ENCODE measurements at places on chromosomes 3 and 15.

DNA sequence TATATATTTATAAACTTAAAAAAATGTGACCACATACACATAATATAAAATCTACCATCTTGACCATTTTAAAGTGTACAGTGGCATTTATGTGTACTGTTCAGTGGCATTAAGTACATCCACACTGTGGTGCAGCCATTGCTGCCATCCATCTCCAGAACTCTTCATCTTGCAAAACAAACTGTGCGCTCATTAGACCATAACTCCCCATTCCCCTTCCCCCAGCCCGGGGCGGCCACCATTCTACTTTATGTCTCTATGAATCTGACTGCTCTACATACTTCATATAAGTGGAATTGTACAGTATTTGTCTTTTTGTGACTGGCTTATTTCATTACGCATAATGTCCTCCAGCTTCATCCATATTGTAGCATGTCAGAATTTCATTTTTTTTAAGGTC lies 47.8 kb downstream of the CTXND1 start:
- DNase-seq: no peak

DNA sequence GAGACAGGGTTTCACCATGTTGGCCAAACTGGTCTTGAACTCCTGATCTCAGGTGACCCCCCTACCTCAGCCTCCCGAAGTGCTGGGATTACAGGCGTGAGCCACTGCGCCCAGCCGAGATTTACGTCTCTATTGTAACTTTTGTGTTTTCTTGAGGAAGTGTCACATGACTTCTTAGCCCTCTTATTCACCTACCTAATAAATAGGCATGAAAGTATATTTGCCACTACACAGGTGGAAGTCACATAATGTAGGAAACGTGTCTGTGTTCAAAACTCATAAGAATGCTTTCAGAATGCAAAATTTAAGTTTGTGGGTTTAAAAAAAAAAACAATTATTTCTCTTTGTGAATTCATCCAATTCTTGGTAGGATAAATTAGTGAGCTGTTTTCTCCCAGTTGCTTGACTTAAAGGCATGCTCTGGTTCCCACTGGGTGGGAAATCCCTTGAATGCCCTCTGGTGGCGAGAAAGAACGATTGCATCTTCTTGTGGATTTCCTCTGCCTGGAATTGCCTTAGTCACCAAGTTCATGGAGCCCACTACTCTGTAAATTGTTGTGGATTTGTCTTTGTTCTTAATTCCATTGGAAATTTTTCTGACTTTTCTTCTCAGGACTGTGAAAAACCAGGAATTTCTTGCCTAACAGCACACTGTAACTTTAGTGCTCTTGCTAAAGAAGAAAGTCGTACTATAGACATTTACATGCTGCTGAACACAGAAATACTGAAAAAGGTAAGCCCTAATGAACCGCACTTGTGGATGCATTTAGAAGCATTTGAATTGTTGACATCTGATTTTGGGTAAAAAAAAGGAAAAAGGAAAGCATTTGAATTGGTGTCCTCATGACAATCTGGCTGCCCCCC lies 82.2 kb upstream of the CTDSPL start:
- DNase-seq: no peak

GRCh38 chr3:85783291-85783690 lies 824.5 kb downstream of the CADM2 start:
- no peak for DNase-seq

- DNase-seq: no peak
These were observed 132.6 kb upstream of the CTDSPL start for GRCh38 chr3:37729119-37729518.

DNA sequence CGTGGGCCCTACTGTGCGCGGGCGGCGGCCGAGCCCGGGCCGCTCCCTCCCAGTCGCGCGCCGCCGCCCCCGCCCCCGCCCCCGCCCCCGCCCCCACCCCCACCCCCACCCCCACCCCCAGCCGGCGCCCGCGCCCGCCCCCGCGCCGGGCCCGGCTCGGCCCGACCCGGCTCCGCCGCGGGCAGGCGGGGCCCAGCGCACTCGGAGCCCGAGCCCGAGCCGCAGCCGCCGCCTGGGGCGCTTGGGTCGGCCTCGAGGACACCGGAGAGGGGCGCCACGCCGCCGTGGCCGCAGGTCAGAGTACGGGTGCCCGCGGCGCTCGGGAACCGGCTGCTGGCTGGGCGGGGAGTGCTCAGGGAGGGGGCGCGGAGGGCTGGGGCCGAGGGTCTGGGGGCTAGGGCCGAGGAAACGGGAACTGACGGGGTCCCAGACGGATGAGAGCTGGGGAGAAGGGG lies 1.1 kb upstream of the PPARG start:
- DNase-seq: no peak

DNA sequence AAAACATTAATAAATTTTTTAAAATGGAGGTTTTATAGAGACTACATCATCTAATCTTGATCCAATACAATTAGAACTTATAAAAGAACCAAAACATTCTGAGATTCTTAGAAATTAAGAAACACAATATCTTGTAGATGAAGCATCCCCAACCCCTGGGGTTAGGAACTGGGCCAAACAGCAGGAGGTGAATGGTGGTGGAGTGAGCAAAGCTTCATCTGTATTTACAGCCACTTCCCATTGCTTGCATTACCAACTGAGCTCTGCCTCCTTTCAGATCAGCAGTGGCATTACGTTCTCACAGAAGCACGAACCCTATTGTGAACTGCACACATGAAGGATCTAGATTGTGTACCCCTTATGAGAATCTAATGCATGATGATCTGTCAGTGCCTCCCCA lies 36.3 kb downstream of the KNL1 start:
- no peak for DNase-seq

- no peak for DNase-seq
These were observed 317.3 kb downstream of the ZBTB20 start for GRCh38 chr3:114829783-114830182.

- no peak for DNase-seq
These were observed 114.4 kb downstream of the DNAJB8 start for GRCh38 chr3:128352326-128352725.

DNA sequence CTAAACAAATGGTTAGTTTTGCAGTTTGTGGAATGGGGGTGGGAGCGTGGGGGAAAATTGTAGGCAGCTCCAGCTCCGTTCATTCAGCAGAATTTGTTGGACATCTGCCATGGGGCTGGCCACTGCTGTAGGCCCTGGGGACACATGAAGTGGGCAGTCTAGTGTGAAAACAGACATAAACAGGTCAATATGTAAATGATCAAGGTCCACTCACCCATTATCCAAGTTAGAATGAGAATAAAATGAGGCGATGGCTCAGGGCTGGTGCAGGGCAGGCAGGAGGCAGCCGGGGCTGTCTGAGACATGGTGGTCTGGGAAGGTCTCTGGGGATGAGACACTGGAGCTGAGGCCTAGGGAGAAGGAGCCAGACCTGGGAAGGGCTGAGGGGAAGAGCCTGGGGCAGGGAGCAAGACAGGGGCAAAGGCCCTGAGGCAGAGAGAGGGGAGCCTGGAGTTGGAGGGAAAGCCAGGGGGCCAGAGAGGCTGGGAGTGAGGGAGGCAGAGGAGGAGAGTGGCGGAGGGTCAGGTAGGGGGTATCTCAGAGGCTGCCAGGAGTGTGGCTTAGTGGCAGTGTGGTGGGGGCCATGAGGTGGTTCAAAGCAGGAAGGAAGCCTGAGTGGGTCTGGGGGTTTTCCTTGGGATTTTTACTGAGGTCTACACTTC lies 6.2 kb upstream of the SLC6A6 start:
- DNase-seq: no peak

DNA sequence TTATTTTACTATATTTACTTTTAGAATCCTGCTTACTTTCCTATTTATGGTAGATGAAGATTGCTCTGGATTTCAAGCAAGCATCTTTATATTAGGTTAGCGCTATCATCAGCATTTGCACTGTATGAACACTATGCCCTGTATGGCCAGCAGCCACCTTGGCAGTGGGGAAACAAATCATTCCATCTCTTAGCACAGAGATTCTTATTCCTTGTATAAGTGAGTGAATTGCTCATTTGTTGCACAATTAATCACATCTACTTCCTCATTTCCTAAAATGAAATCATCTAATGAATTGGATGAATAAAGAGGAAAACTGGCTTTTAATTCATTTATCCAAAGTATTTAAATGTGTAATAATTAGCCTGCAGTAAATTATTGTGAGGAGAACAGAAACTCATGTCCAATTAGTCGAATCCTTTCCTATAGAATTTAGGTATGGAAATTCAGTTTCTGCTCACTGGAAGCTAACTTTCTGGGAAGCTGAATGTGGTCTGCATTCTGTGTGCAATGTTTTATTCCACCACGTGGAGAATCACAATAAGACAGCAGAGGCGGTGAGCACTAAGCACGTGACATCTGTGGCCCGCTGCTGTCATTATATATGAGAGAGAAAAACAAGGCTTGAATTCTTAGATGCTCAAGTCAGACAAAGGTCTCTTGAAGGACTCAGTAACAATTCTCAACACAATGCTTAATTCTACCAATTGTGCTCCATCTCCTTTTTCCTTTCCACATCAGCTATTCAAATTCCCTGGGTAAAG lies 93.4 kb downstream of the PEX5L start:
- no peak for DNase-seq

DNA sequence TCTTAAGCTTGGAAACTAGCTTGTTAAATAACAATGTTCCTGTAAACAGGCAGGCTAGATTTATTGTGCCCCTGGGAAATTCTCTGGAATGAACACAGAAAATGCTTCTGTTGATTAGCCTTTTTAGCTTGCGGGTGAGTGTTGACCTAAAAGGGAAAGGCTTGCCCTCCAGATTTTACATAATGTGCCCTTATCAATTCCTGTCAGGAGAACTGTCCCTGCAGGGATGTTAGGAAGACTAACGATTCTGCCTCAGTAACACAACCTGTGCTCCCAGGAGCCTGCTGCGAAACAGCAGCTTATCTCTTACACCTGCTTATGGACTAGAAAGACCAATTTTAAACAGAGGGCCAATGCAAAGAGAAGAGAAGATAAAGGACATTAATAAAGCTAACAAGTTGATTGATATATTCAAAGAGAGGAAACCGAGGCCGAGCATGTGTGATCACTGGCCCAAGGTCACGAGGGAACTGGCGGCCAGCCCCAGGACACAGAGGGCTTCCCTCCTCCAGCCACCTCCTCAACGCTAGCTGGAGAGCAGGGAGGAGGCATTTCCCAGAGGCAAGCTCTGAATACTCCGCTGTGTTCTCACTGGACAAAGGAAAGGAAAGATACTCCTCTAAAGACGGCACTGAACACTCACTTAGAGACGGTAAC lies 48.4 kb upstream of the TJP1 start:
- no peak for DNase-seq

DNA sequence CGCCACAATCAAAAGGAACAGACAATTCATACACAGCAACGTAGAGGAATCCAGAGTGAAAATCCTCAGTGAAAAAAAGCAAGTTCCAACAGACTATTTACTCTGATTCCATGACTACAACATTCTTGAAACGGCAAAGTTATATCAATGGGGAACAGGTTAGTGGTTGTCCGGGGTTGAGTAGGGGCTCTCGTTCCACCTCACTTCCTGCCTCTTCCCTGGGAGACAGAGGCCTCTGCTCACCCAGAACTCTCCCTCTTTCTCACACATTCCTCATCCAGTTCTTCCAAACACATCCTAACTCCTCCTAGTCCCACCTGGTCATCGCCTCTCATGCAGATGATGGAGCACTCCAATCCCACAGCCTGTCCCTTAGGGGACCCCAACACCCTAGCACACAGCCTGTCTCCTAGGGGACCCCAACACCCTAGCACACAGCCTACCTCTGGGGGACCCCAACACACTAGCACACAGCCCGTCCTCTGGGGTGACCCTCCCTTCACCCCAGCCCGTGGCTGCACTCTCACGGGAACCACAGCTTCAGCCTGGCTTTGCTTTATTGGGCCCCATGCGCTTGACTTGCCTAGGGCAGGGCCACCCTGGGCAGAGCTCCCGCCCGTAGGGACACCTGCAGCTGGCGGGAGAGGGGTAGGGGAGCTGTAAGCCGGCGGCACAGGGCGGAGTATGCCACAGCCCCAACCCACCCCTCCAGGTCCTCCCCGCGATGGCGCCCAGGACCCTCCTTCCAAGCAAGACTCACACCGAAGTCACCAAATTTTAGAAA lies 5.2 kb downstream of the OCA2 start:
- no peak for DNase-seq

GRCh38 chr3:140062461-140062860 lies 127.5 kb downstream of the CLSTN2 start:
- DNase-seq: no peak

GRCh38 chr15:37783290-37783689 lies 151.2 kb upstream of the TMCO5A start:
- no peak for DNase-seq

GRCh38 chr3:189309400-189309975 lies 137.7 kb downstream of the TPRG1 start:
- no peak for DNase-seq

DNA sequence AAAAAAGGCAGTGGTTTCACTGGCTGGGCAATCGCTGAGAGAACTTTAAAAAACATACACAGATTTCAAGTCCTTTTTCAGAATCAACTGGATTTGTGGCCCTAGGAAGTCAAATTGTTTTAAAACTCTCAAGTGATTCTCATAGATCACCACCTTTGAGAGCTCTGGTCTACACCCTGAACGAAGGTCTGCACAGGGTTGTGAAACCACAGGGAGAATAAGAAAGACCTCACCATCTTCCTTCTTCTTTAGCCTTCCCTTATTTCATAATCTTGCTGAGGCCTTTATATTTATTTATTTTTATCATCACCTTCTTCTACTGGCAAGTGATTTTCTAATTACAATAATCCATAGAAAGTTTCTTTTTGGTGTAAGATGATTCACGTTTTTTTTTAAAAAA lies 58.1 kb downstream of the FOXP1 start:
- DNase-seq: no peak

DNA sequence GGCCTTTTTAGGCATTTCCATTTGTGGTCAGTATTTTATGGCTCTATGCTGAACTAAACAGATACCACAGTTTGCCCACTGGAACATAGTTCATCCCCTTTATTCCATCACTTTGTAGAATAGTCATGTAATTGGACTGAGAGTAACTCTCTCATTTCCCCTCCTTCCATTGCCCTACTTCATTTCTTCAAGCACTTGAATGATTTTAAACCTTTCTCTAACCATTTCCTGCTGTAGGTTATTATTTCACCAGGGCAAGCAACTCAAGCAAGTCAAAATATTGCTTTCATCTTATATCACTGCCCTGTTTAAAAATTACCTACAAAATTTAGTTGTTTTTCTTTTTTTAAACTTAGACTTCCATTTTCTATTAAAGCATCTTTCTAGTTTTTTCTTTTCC lies 177.0 kb downstream of the RAP2B start:
- DNase-seq: no peak

- DNase-seq: no peak
These were observed 3.8 kb downstream of the USP3 start for GRCh38 chr15:63507878-63508818.

Data from activated CD4-positive, alpha-beta T cell treated with anti-CD3 and anti-CD28 coated beads for 1 hour (primary cell).